Kidney capillary endothelial cell (primary cell): ENCODE measurements at places on chromosomes 5 and 9.

DNA sequence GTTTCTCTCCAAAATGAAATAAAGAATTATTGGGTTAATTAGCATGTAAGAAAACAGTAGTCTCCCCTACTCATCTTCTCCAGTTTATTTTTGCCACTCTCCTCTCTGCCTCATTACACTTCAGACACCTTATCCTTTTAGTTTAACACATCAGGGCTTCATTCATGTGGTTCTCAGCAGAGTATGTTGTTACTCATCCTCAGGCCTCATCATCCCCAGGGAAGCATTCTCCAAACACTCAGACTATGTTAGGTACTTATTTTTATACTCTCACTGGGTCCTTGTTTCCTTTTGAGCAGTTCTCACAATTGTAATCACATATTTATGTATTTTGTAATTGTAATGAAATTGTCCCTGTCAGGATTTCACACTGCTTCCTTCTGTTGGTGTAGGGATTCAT is 470.5 kb downstream of the PDE4D start:
- DNase-seq: peak; percentile 1

DNA sequence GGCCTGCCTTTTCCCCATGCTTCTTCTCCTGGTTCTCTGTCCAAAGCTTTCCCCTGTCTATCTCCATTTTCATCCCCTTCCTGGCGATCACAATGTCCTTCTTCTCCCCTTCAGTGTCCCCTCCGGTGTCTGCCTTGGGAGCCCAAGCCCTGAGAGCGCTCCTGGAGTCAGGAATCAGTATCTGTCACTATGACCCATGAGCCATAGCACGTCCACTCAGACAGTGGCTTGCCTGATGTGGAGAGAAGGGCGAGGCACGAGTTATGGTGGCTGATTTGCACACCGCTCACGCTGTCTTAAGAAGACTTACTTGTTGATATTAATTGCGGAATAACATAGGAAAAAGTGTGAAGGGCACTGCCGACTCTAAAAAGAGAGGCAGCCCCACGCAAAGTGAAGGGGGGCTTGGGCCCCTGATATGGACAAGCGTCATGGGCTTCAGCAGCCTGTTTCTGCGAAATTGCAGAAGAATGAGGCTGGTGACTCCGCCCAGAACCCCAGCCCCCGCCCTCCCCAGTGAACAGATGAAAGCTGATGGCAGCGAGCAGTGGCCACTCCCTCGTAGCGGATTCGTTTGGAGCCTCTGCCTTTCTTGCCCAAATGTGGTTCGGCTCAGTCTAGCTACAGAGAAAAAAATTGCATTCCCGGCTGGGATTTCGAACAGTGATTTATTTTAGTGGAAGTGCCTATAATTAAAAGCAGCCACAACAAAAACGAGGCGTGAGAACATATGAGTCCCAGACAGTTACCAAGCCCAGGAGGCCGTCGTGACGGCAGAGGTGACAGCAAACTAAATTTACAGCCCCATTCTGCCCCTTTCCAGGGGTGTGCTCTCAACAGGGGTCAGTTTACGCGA is 149.8 kb downstream of the ICE1 start:
- DNase-seq: no peak

GRCh38 chr5:125582352-125582751 is 835.9 kb upstream of the ZNF608 start:
- no peak for DNase-seq

DNA sequence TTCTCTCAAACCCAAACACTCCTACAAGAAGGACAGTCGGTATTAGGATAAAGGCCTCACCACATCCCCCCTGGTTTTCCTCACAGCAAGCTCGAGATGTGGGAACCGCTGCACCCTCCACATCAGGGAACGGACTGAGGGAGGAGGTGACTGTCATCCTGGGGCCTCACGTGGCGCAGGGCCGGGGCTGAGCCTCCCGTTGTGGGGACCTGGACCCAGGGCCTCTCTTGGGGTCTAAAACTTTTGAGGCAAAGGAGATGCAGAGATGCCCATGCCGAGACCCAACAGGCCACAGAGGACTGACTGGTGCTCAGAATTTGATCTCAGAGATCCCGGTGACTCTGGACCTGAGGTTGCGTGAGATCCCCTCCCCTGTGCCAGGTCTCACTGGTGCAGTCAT is 72.7 kb downstream of the MRPL36 start:
- DNase-seq: no peak

DNA sequence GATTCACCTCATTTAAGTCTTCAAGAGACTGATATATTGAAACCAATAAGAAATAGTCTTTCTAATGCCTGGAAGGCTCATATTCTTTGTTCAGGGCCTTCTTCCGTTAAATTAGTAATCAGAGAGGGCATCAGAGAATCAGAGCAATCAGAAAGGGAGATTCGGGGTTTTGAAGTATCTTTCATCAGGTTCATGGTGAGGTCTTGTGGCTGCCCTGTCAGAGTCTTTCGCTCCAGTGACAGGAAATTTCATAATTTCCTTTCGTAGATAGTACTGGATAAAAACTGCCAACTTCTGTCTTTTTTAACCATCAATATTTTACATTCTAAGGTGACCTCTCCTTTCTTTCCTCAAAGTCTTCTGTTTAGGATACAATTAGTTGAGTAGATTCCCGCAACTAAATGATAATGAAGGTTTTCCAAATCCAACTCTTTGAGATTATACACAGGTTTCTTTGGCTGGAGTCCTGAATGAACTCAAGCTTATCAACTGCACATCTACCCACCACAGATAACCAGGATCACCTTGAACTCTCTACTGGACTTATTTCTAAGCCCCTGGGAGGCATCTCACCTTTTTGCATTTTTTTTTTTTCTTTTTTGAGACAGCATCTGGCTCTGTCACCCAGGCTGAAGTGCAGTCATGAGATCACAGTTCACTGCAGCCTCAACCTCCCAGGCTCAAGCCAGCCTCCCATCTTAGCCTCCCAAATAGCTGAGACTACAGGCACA is 5.5 kb downstream of the IL31RA start:
- DNase-seq: no peak

GRCh38 chr9:89518466-89519365 is 20.8 kb upstream of the SEMA4D start:
- DNase-seq: no peak

DNA sequence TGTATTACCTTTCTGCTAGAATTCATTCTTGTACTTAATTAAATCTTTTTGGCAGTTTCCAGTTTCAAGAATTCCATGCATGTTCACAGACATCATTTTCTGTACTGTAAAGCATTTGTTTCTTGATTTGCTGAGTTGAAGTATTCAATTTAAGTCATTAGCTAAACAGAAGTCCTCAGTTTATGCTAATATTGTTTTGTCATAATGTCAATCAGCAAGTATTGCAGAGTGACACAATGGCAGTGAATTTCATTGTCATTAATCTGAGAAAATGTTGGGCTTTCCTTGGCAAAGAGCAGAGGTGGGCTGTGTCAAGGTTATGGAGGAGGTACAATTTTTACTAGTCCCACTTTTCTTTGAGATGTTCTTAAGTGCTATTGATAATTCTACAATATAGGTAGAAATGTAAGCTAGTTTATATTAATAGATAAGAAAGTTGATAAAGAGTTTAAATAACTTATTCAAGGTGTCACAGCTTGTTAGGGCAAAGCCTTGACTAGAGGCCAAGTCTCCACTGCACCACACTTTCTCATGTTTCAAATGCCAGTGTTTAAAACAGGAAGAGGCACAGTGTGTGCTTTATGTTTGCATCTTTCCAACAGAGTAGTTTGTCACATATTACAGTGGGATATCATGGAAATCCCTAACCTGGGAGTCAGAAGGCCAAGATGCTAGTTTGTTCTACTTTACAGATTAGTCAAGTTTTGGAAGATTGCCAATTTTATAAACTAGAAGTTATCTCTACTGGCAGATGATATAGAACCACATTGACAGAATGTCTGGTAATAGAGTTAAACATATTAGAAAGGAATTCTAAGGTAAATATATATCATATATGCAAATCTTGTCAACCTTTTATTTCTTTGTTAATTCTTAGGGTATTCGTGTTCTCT is 56.3 kb downstream of the SLF1 start:
- no peak for DNase-seq

GRCh38 chr5:14593326-14594021 is 11.9 kb downstream of the OTULINL start:
- DNase-seq: no peak

DNA sequence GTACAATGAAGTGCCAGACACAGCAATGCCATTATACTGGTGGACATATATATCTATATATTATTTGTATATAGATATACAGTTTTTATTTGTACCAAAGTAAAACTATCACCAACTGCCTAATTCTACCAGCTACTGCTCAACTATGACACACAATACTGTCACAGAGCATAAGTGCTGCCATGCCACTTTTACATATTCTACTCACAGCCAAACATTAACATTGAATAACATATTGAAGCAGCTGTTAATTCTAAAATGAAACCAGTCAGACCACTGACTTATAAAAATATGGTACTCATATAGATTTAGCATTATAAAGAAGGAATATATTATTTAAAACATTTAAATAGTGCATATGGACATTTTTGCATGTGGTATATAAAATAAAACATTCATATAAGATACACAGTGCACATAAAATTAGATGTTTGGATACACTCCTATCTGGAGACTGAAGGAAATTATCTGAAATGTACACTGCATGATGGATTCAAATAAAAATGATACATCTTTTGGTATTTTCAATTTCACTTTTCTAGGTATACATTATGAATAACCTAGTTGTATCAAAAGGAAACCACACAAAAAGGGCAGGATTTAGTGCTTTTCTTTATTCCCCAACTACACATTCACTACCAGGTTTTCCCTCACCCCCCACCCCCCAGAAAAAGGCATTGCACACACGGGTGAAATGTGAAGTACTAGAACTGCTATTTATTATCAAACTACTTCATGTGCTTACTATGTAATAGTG is 48.9 kb downstream of the PKD2L2 start:
- DNase-seq: no peak

DNA sequence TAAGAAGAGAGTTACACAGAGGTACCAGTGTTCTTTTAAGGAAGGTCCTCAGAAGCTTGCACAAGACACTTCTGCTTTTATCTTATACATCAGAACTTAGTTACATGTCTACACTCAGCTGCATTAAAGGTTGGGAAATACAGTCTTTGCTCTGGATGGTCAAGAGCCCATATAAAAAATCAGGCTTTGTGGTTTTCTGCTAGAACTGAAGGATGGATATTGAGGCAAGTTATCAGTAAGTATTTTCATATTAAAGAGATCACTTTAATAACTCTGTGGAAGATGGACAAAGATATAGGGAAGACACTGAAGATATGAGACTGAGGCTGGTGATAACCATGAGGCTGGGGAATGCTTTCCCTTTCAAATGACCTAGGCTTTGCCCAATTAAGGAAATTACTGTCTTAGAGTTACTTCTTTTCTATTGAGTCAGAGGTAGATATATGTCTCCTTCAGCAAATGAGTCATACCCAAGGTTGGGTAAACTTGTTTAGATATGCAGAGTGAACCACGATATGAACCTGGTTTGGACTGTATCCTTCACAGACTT is 87.0 kb upstream of the TNC start:
- no peak for DNase-seq

GRCh38 chr9:120855827-120856670 is 13.3 kb upstream of the PSMD5 start:
- DNase-seq: no peak

DNA sequence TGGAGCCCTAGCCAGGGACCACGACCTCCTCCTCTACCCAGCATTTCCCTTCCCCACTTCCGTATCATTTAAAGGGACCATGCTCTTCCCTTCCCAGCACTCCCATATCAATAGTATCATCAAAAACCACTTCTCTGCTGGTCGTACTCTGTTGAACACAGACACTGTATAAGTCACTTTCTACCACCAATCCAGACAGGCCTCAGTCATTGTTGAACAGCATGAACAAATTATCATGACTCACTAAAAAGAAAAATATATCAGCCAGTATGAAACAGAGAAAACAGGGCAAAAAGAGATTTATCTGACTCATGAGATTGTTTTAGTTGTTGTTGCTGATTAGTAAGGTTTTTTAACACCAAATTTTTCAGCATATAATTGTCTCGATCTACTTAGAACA is 89.8 kb downstream of the CDKN2A start:
- DNase-seq: peak; percentile 30

- no peak for DNase-seq
These were observed at the start of gene FOXB2 for GRCh38 chr9:77019236-77019925. Gene FOXB2, plus strand, starts transcription at chr9:77019655. Its CDS starts 0 bp downstream, at chr9:77019655.

DNA sequence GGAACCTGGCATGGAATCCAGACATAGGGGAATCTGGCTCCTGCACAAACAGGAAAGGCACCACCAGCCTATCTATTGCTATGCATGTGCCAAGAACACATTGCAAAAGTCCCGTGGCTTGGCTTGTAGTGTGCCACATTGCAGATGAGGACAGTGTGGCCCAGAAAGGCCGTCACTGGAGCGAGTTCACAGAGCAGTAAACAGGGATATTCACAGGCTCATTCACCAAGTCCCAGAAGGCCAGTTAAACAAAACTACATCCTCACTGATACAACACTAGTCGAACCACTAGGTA is 39.6 kb upstream of the TRIM32 start:
- DNase-seq: no peak

GRCh38 chr9:36665387-36665786 is 92.7 kb downstream of the MELK start:
- DNase-seq: no peak

DNA sequence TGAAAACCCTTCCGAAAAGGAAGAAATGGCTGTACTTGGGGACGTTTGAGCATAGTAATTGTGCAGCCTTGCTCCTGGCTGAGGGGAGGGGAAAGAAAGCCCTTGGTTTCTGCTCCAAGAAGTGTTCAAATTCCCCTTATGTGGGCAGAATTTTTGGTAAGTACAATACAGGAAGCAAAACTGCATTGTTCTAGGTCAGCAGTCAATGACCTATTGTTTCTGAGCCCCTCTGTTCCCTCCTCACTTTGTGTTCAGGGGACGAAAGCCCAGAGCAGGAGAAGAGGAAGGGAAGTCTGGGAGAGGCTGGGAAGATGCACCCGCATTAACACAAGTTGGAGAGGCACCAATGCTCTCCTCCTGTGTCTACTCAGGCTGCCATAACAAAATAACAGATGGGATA is 11.9 kb downstream of the BASP1 start:
- no peak for DNase-seq

- no peak for DNase-seq
These were observed 11.7 kb upstream of the RPS14 start for GRCh38 chr5:150461231-150461630.

DNA sequence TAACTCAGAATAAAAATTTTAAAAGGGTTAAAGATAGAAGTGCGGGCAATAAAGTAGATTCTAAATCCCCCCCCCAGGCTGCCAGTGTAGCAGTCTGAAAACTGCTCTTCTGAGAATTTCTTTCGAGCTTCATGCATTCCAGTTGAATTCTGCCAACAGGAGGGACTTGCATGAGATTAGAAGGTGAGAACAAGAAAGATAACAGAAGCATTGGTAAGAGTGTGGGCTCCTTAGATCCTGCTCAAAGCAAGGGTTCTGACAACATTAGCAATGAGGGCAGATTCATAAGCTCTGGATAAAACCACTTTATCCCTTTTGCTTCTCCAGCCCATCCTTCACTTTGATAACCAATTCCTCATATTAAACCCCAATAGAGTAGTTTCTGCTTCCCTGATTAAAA is 235.9 kb upstream of the CDH6 start:
- DNase-seq: no peak
